ENCODE measurements at places on chromosomes 2 and 18. TPM values are rescaled to one million over a fixed set of nuclear protein-coding genes. Genes with fewer than 3 reads are reported as not detected.

The ABCA12 gene
- not detected for total RNA-seq

The AQP12B gene
- not detected for total RNA-seq

The CYP27C1 gene
- total RNA-seq: not detected

The COLEC12 gene
- 0.06 TPM for total RNA-seq

The DNAJC27 gene
- total RNA-seq: 9.3 TPM

The FBXO36 gene
- total RNA-seq: 1.1 TPM

The SPDYA gene
- total RNA-seq: 1.4 TPM

The COLEC11 gene
- total RNA-seq: 0.77 TPM

The ANKRD30BL gene
- total RNA-seq: not detected

Measured in activated naive CD8-positive, alpha-beta T cell treated with anti-CD3 and anti-CD28 coated beads, Interleukin-2, amount 10 ng/mL, durations not matched to agents 7 days and 5 days (primary cell).